PC-3 (cell line): ENCODE measurements at places on chromosomes 3 and 15. TPM values are rescaled to one million over a fixed set of nuclear protein-coding genes. Genes with fewer than 3 reads are reported as not detected.

DNA sequence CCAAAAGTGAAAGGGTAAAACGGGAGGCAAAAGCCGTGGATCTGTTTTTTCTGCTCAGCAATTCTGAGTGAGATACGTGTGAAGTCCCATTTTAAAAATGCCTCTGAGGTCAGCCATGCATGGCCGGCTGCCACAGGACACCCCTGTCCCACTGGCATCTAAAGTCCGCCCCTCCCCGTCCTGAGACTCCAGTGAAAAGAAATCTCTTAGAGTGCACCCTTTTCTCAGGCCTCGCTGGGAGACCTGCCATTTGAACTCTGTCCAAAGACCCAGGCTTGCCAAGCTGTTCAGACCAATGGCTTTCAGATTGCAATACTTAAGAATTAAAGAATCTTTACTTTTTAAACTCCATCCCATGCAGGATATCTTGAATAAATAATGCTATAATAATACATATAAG lies 61.0 kb upstream of the SLC24A5 start:
- H3K4me1 ChIP-seq = peaks cover 5% of the 10 kb centered on the region
- no peak overlapping the region for H3K4me3 ChIP-seq
- no peaks in the 10 kb centered on the region for H3K27me3 ChIP-seq
- no peak for DNase-seq
- no peaks in the 10 kb centered on the region for H3K36me3 ChIP-seq

DNA sequence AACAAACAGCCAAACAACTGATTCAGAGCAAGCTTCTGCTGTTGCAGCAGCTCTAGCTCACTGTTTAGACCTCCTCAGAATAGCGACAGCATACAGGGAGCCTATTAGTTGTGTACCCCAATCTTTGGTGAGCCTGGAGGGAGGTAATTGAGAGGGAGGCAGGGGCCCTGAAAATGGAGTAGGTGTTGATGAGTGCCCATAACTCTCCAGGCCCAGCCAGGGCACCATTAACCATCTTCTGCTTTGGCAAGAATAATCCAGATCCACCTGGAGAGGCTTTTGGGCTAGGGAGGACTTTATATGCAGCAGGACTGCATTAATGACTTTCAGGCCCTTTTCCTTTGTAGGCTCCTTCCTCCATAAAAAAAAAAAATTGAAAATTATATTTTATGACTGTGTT lies 20.9 kb downstream of the PLCL2 start:
- no peak overlapping the region for H3K27ac ChIP-seq
- no peak overlapping the region for H3K4me3 ChIP-seq
- H3K4me1 ChIP-seq = peaks cover 22% of the 10 kb centered on the region
- no peaks in the 10 kb centered on the region for H3K36me3 ChIP-seq

DNA sequence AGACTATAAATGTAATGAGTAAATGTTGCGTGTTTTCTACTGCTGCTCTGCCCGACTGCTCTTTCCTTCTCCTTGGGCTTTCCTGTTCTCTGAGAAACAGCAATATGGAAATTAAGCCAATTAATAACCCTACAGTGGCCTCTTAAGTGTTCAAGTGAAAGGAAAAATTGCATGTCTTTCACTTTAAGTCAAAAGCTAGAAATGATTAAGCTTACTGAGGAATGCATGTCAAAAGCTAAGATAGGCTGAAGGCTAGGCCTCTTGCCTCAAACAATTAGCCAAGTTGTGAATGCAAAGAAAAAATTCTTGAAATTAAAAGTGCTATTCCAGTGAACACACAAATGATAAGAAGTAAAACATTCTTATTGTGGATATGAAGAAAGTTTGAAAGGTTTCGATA lies 55.0 kb downstream of the ATP2C1 start:
- H3K27me3 ChIP-seq = no peaks in the 10 kb centered on the region
- H3K4me3 ChIP-seq = no peak overlapping the region
- H3K4me1 ChIP-seq = peaks cover 10% of the 10 kb centered on the region
- no peak for DNase-seq
- H3K36me3 ChIP-seq = peaks cover 16% of the 10 kb centered on the region
- no peak overlapping the region for H3K27ac ChIP-seq

DNA sequence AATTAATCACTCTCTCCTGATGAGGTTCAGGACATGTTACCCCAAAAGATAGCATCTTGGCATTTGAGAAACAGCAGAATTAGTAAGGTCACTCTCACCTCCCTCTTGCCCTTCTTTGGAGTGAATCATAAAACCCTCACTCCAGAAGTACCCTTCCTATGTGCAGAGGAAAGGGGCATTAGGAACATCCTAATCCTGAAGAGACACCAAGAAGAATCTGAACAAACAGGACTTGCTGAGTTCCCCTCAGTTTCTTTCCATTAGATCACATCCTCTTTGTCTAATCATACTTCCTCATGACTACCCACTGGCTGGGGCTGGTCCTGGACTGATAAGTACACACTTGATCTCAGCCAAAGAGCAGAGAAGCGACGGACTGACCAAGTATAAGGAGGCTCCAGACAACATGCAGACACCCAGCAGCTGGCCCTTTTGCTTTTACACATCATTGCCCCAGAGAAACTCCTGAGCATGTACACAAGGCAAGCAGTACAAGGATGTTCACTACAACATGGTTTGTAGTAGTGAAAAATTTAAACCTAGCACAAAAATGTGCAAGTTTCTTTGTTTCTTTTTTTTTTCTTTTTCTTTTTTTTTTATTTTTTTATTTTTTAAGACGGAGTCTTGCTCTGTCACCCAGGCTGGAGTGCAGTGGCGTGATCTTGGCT lies 15.0 kb upstream of the TM6SF1 start:
- H3K27ac ChIP-seq = no peak overlapping the region
- H3K4me3 ChIP-seq = no peak overlapping the region
- DNase-seq = peak; percentile 32

GRCh38 chr15:58840048-58840447 lies 68.9 kb downstream of the MINDY2 start:
- H3K36me3 ChIP-seq = no peaks in the 10 kb centered on the region
- DNase-seq = peak; percentile 59
- H3K4me3 ChIP-seq = no peak overlapping the region

The CLDN11 gene
- total RNA-seq = 32.0 and 38.0 TPM in 2 replicates

- H3K27ac ChIP-seq = no peak overlapping the region
- no peak for DNase-seq
- H3K4me1 ChIP-seq = peaks cover 24% of the 10 kb centered on the region
- H3K27me3 ChIP-seq = no peaks in the 10 kb centered on the region
Observed at GRCh38 chr3:48425281-48425812, 4.5 kb downstream of the PLXNB1 start.

The GADL1 gene
- not detected in 2 replicates for total RNA-seq

DNA sequence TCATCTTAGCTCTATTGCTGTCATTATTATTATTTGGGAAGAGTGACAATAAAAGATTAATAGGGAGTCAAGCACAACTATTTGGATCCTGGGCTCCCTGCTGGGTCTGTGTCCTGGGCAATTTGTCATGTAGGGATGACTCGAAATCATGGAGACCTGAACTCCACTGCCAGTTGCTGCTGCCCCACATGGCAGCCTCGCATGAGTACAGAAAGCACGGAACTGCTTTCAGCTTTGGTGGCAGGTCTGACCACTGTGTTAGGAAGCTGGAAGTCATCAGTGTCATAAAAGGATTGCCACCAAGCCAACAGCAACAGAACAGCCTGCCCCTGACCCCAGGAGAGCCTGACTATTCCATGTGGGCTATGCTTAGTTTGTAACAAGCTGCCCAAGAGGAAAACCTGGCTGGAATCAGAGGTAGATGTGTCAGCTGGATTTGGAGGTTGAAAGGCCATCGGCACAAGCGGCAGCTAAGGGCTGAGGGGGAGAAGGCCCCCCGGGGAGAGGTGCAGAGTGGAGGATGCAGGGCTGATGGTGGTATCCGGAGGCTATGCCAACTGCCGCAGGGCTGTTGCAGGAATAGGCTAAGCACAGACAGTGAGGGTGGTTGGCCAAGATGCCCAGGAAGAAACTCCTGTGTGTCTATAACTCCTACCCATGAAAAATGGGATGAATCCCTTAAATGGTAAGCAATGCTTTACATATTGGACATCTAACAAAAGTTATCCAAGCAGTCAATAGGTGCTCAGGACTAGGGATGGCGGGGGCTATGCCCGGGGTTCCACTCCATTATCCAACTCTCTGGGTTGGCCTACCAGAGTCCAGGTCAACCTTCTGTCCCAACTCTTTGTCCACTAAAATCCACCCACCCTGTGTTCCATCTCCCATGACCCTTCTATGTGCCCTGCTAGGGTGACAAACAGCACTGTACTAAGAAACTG lies 291.6 kb downstream of the ADAMTS17 start:
- no peaks in the 10 kb centered on the region for H3K4me1 ChIP-seq
- DNase-seq = no peak
- no peak overlapping the region for H3K27ac ChIP-seq
- no peaks in the 10 kb centered on the region for H3K27me3 ChIP-seq
- H3K36me3 ChIP-seq = no peaks in the 10 kb centered on the region; the same call in 1 of the 2 replicates
- H3K4me3 ChIP-seq = no peak overlapping the region

GRCh38 chr15:64703632-64703959 lies 71.8 kb downstream of the RBPMS2 start:
- peaks cover 32% of the 10 kb centered on the region for H3K4me1 ChIP-seq
- H3K27me3 ChIP-seq = no peaks in the 10 kb centered on the region
- no peak overlapping the region for H3K27ac ChIP-seq
- peak overlapping the region; percentile 93 for H3K4me3 ChIP-seq
- no peaks in the 10 kb centered on the region for H3K36me3 ChIP-seq

DNA sequence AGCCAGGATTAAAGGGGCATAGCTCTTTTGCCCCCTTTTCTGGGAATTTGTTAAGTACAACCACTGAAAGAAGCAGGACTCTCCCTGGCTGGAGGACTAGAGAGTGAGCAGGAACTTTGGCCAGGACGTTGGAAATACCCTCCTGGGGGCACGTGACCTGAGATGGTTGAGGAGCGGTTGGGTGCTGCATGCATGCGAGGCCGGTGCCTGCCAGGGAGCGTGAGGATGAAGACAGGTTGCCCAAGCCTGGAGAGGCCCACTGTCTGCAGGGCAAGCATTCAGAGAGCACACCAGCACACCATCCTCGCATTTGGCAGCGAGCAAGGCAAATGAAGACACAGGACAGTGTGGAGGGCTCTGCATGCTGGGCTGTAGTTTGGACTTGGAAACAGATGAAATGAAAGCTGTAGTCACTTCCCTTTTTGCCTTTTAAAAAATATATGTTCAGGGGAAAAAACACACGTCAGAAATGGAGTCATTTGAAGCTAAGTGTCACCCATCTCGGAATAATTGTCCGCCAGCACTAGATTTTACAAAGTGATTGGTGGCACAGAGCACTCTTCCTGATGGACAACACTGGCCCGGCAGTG lies 217.6 kb downstream of the SLCO3A1 start:
- H3K27me3 ChIP-seq = peaks cover 39% of the 10 kb centered on the region
- DNase-seq = no peak
- H3K4me1 ChIP-seq = no peaks in the 10 kb centered on the region
- no peaks in the 10 kb centered on the region for H3K36me3 ChIP-seq
- no peak overlapping the region for H3K4me3 ChIP-seq

- peaks cover 29% of the 10 kb centered on the region for H3K36me3 ChIP-seq
- no peaks in the 10 kb centered on the region for H3K27me3 ChIP-seq
- H3K4me3 ChIP-seq = no peak overlapping the region
- H3K27ac ChIP-seq = no peak overlapping the region
Observed at GRCh38 chr3:133620066-133620784, 41.5 kb downstream of the TOPBP1 start.
